ENCODE measurements at places on chromosomes 7 and 10.

DNA sequence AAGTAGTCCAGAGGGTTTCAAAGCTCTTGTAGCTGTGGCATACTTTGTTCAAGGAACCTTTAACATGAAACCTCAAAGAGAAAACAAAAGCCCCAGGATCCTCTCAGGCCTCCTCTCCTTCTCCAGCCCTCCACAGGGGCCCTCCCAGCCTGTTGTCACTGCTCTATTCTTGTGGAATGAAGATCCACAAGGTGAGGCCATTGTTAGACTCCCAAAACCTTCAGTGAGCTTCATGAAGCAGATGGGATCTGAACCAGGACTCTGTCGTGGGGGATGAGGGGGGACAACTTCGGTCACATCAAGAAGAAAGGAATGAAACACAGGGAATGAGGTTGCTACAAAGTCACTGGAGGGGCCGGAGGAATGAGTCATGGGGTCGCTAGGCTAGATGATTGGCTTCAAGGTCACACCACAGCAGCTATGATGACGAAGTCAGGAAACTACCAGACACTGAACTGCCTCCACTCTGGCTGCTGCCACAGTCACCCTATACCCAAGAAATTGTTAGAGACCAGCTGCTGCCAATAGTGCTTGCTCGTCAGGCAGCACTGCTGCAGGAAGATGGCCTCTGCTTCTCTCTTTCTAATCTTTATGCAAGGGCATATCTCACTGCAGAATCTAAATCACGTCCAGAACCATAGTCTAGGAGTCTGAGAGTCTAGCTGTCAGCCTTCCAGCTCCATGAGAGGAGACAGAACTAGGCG is 208.8 kb downstream of the HIBADH start:
- DNase-seq, result peak; percentile 90

DNA sequence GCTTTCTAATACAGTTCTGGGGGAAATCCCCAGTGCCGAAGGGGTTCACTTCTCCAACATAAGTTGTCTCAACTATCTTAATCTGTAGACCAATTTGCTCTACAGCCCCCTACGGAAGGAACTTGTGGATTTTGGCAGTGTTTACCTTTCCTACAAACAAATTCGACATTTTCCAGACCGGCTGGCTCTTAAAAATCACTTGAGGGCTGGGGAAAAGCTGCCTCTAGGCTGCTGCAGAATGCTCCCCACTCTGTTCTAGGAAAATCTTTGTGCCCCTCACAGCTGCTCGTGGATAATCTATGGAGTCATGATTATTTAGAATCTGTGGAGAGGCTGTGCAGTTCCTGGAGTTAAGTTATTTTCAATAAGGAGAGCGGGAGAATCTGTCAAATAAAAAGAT is 474.6 kb upstream of the FZD8 start:
- no peak for DNase-seq

DNA sequence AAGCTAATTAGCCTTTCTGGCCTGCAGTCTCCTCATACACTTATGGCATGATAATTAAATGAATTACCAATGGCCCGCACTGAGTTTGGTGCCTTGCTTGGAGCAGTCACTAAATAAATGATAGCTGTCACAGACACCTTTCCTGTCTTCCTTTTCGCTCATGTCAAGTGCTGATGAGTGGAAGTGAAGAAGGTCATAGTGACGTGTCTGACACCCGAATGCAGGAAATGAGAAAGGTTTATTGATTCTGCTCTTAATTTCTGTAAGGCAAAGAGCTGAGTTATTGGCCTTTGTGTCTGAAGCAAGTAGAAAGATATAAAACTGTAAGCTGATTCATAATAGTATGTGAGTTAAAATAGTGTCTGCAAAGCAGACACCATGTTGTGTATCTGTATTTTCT is 13.2 kb upstream of the ESYT2 start:
- DNase-seq, result no peak

DNA sequence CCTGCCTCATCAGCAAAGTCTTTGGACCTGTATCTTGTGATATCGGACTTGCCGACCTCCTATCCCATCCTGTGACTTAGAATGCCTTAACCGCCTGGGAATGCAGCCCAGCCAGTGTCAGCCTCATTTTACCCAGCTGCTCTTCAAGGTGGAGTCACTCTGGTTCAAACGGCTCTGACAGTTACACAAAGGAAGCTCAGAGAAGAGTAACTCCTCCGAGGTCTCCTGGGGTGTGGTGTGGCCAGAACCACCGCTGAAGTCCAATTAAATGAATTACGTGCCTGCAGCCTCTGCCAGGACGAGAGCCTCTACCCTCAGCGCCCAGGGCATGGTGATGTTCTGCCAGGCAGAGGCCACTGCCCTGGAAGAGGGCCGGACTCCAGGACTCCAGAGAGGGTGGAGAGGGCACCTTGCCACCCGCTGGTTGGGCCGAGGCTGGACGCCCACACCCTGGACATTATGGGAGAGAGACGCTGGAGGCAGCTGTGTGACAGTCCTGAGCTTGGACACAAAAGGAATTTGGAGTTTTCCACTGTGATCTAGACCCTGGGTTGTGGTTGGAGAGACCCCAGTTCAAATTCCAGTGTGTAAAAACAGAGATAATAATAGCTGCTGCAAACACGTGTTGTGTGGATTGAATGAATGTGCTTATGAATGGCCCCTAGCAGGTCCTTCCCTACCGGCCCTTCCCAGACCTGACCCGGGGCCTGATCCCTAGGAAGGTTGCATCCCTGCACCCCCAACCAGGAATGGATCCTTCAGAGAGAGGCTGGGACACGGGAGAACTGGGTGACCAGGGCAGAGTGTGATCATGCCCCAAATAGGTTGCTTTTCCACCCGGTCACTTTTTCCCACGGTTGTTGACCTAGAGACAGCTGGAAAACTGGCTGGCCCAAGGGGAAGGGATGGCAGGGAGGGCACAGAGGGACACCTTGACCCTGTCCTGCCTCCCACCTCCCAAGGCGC is 37.8 kb upstream of the FZD9 start:
- no peak for DNase-seq

DNA sequence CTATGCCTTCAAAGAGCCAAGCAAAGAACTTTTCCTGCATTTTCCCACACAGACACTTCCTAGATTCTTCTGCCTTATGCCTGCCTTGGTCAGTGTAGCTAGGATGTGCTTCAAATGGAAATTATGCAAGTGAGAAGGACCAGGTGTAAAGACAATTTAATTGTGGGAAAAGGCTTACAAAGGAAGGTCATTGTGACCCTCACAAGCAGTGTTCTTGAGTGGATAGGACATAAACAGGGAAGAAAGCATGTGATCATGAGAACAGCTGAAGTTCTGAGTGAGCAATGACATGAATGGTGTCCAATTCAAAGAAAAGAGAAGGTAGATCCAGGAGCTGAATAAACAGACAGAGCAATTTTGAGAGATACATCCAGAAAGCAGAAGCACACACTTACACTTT is 1.3 kb upstream of the PIP start:
- DNase-seq, result no peak

GRCh38 chr10:112383325-112383724 is 9.4 kb downstream of the ACSL5 start:
- peak; percentile 64 for DNase-seq

DNA sequence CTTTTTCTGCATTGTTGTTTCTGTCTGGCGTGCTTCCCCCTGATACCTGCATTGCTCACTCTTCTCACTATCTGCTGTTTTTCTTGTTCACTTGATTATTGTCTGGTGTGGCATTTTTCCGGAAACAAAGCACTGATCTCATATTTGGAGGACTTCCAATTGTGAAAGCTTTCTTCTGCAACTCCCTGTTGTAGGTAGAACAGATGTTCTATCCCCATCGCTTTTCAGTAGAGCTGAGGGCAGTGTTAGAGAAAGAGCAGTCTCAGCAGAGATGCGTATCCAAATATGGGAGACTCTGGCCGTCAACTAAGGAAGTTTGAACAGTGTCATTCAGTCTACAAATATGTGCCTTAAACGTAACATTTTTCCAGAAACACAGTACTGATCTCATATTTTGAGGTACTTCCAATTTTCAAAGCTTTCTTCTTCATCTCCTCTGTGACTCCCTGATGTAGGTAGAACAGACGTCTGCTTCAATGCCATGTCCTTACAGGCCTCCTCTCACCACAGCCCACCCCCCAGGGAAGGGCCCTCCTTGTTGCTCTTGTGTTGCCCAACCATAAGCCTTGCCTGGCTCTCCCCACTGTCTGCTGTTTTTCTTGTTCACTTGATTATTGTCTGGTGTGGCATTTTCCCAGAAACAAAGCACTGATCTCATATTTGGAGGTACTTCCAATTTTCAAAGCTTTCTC is 27.1 kb upstream of the GJD4 start:
- DNase-seq, result no peak

All from HCEC 1CT (cell line).